Thyroid gland (tissue), 4 donors: ENCODE measurements at places on chromosomes 13 and 19.

- no peak for DNase-seq
- no peak overlapping the region for H3K27ac ChIP-seq
- H3K4me3 ChIP-seq, result no peak overlapping the region
- H3K36me3 ChIP-seq, result no peaks in the 10 kb centered on the region
- no peaks in the 10 kb centered on the region for H3K4me1 ChIP-seq
Observed at GRCh38 chr19:18878858-18879578, 16.9 kb downstream of the CERS1 start.

DNA sequence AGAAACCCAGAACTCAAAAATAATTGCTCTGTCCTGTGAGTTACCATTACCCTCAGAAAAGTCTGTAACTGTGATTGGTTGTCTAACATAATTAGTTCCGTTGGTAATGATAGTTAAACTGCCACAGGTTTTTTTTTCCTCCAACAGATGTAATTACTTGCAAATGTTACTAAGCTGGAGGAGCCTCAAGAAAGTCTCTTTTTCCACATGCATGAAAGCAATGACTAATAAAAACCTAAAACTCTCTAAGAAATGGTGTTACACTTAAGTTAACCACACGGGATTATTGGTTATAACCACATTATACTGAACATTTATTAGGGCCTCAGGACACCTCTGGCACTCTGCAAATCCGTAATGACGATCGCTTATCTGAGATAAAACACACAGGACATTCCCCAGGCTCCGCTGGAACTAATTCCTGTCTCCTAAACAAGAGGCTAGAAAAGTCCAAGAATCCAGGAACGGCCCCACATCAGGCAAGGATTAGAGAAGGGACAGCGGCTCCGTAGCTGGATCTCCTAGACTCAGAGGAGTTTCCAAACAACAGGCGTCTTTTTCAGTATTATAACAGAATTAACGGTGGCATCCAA, 753 bp downstream of the ZNF235 start:
- peaks cover 6% of the 10 kb centered on the region for H3K4me1 ChIP-seq
- H3K27ac ChIP-seq, result peak overlapping the region; percentile 61
- DNase-seq, result peak; percentile 3
- H3K36me3 ChIP-seq, result peaks cover 18% of the 10 kb centered on the region

DNA sequence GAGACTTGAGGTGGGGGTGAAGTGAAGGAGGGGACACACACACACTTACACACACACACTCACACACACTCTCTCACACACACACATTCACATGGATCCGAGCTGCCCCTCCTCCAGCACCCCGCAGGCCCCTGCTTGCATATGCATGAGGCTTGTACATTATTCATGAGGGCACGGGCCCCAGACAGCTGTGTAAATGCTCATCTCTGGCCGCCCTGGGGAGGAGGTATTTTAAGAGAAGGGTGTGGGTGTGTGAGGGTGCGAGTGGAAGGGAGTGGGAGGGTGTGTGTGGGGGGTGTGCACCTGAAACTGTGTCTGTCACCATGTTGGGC, 2.4 kb downstream of the NCAN start:
- H3K4me3 ChIP-seq, result no peak overlapping the region
- H3K27me3 ChIP-seq, result peaks cover 5% of the 10 kb centered on the region
- H3K36me3 ChIP-seq, result no peaks in the 10 kb centered on the region
- no peaks in the 10 kb centered on the region for H3K4me1 ChIP-seq
- DNase-seq, result no peak

GRCh38 chr13:110311443-110312338, 4.6 kb downstream of the COL4A2 start:
- DNase-seq, result no peak
- no peaks in the 10 kb centered on the region for H3K36me3 ChIP-seq
- no peaks in the 10 kb centered on the region for H3K27me3 ChIP-seq
- peak overlapping the region; percentile 58 for H3K27ac ChIP-seq

DNA sequence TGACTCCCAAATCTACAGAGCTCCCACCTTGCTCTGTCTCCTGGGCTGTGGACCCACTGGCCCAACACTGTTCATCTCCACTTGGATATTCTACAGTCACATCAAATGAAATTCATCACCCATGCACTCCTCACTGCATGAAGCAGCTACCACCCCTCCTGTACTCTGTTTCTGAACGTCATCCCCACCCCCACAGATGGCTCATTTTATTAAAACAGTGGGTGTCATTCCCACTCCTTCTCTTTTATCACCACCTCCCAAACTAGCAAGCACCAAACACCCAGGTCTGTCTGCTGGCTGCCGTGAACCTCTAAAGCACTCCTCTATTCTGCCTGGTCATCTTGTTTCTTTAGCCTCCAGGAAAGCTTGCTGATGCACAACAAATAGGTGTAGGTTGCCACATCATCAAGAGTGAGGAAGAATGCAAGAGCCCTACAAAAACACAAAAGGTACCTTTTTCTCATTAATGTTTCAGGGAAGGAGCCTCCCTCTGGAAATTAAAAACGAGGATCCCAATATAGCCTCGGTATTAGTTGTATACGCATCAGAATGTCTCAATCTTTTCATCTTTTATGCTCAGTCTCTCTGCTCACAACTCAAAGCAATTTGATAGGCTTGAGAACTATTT, 91.8 kb downstream of the MIPEP start:
- DNase-seq, result no peak
- no peaks in the 10 kb centered on the region for H3K27me3 ChIP-seq
- H3K4me3 ChIP-seq, result no peak overlapping the region
- peaks cover 10% of the 10 kb centered on the region for H3K4me1 ChIP-seq
- H3K27ac ChIP-seq, result no peak overlapping the region

DNA sequence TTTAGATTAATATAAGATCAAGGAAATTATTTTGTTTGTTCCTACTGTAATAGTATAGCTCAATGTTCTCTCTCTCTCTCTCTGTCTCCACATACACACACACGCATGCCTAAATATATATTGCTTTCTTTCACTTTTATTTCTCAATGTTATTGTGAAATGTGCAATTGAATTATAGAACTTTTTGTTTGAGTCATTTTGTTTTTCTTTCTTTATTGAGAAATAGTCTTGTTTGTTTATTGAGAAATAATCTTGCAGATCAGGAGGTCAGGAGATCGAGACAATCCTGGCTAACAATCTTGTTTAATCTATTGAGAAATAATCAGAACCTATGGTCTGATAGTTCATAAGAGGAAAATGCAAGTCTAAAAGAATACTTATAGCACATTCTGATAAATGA, 1581.3 kb downstream of the EFNB2 start:
- no peak for DNase-seq
- H3K4me3 ChIP-seq, result no peak overlapping the region
- H3K27ac ChIP-seq, result no peak overlapping the region
- no peaks in the 10 kb centered on the region for H3K27me3 ChIP-seq
- no peaks in the 10 kb centered on the region for H3K4me1 ChIP-seq

DNA sequence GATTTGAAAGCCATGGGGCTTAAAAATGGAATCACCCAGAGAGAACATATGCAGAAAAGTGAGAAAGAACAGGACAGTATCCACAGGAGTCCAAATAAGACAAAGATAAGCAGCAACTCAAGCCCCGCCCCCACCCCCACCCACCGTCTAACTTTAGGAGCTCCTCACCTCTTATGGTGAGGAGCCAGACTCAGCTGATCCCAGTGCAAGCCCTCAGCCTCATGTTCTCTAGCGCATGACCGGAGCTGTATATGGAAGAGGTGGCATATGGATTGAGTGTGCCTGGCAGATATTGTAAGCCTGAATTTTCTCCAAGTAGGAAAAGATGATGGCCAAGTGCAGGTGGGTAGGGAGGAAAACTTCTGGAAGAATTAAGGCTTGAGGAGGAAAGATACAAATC, 36.4 kb upstream of the DCT start:
- no peaks in the 10 kb centered on the region for H3K36me3 ChIP-seq
- no peak for DNase-seq
- no peaks in the 10 kb centered on the region for H3K27me3 ChIP-seq

DNA sequence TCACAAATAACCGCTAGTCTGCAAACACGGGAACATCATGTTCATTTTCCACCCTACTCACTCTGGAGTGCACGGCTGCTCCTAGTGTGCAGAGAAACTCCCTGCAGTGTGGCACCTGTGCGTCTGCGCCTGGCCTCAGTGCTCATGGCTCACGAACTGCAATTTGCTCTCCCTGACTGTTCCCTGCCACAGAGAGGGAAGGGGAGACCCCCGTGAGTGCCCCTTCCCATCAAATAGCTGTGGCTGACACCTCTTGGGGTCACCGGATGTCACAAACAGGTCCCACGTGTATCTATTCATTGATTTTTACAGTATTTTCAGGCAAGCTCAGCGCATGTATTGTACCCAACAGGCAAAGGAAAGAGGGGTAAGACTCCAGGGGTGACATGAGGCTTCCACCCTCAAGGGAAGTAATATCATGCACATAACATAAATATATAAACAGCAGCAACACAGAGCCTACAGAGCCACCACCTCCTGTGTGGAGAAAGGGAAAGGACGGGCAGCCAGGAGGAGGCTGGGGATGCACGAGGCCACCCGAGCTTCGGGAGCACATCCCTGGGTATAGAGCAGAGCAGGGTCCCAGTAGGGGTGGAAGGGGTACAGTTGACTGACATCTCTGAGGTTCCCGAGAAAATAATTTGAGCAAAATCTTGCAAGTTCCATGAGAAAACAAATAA, 140.3 kb upstream of the SOX1 start:
- DNase-seq, result no peak
- H3K4me3 ChIP-seq, result no peak overlapping the region
- no peaks in the 10 kb centered on the region for H3K4me1 ChIP-seq
- H3K27me3 ChIP-seq, result no peaks in the 10 kb centered on the region
- no peak overlapping the region for H3K27ac ChIP-seq
